ENCODE measurements at places on chromosomes 3 and 15.

DNA sequence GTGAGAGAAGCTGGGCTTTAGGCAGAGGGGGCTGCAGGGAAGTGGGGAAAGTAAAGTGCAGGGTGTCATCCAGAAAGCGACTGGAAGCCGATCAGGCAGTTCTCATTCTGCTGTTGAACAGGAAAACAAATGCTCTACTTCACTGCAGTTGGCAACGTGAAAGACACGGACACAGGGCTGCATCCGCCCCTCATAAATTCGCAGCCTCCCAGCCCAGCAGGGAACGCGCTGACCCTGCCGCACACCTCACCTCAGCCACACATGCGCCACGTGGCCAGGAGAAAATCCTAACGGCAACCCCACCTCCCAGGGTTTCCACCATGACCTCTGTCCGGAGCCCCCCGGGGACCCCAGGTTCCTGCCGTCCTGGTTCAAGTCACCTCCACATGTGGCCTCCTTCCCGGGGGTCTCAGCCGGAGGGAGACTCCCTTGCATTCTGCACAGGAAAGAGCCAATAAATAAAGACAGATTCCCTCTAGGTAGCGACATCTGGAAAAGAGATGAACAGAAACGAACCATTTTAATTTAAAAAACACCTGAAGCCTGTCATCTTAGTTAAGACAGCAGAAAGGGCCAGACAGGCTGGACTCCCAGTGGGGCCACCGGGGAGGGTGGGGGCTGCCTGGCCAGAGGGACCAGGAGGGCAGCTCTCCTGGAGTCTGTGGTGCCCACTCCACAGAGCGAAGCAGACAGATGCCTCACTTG, 118.7 kb downstream of the TMEM266 start:
- DNase-seq: peak; percentile 55

- DNase-seq: no peak
These were observed 558.0 kb downstream of the FOXP1 start for GRCh38 chr3:71025516-71025915.

GRCh38 chr15:88622605-88622975, 1.4 kb downstream of the AEN start:
- no peak for DNase-seq

- DNase-seq: no peak
These were observed 10.6 kb upstream of the SLC9C1 start for GRCh38 chr3:112304611-112305010.

DNA sequence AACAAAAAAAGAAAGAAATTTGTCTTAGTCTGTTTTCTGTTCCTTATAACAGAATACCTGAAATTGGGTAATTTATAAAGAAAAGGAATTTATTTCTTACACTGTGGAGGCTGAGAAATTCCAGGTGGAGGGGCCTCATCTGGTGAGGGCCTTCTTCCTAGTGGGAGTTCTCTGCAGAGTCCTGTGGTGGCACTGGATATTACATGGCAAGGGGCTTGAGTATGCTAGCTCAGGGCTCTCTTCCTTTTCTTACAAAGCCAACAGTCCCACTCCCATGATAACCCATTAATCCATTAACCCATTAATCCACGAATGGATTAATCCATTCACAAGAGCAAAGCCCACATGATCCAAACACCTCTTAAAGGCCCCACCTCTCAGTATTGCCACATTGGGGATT, 2.9 kb upstream of the SATB1 start:
- DNase-seq: no peak

GRCh38 chr15:62745621-62746225, 296.8 kb upstream of the TPM1 start:
- no peak for DNase-seq

DNA sequence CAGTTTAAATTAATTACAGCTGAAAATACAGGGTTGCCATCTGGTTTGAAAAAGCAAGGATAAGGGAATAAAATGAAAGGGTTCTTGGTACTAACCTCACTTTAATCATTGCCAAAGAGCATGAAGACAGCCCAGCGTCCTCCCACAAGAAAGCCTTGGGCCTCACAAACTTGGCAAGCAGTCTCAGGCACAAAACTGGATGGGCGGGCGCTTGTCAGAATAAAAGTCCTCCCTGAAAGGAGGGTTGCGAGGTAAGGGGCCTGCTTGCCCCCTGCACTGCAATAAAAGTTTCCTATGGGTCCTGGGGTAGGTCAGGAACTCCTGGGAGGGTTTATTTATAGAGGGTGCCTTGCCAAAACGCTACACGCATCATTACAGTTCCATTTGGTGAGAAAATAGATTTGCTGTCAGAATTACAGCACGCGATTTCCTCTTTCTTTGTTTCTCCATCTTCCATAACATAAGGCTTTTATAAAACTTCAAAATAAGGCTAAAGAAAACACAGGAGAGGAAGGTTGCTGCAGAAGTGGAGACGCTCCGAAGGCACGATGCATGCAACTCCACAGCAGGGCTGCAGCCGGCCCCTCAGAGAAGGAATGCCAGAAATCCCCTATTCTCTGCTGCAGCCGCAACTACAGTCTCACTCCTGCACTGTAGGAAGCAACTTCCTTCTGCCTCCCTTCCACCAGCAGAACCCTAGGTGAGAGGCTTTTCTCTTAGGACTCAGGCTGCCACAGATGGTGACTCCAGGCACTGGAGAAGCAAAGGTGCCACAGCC, 61.3 kb downstream of the VGLL4 start:
- DNase-seq: peak; percentile 93

- no peak for DNase-seq
These were observed 16.2 kb downstream of the MUC20 start for GRCh38 chr3:195736866-195737490.

- DNase-seq: no peak
These were observed 139.1 kb downstream of the TLE3 start for GRCh38 chr15:69958496-69959084.

- DNase-seq: no peak
These were observed 88.4 kb upstream of the TNFAIP8L3 start for GRCh38 chr15:51183076-51183475.

- DNase-seq: no peak
These were observed 127.6 kb upstream of the AZI2 start for GRCh38 chr3:28476194-28476593.

DNA sequence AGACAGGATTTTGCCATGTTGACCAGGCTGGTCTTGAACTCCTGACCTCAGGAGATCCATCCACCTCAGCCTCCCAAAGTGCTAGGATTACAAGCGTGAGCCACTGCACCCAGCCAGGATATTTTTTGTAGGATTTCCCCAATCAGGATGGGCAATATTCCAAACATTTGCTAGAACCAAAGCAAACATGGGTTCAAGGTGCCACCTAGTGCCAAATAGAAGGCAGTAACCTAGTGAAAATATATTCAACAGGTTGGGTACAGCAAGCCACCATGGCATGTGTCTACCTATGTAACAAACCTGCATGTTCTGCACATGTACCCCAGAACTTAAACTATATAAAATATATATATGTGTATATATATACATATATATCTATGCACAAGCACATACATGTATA, 185.9 kb upstream of the CADM2 start:
- DNase-seq: no peak

- DNase-seq: no peak
These were observed 162.9 kb downstream of the TIGIT start for GRCh38 chr3:114456742-114457141.

GRCh38 chr3:171350364-171350763, 109.8 kb downstream of the TNIK start:
- no peak for DNase-seq

GRCh38 chr3:23479615-23480328, 276.6 kb downstream of the UBE2E2 start:
- no peak for DNase-seq

- no peak for DNase-seq
These were observed 256.0 kb upstream of the ZPLD1 start for GRCh38 chr3:102178817-102179216.

DNA sequence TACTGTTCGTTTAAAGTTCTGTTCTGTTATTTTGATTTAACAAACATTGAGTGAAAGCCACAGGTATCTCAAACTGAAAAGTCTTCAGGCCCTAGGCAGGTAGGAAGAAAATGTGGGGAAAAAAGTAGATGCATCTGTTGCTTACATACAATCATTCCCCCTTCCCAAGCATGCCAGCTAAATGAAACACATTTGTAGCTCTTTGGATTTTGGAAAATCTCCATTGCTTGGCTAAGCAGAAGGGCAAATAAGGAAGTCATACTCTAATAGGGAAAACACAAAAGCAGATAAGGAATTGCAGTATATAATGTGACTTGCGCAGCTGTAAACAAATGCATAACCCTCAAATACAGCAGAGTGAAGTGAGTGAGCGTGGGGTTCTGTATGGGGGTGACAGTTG, 375.9 kb downstream of the FGF12 start:
- no peak for DNase-seq

GRCh38 chr3:146780251-146780650, 175.1 kb upstream of the PLSCR5 start:
- no peak for DNase-seq

DNA sequence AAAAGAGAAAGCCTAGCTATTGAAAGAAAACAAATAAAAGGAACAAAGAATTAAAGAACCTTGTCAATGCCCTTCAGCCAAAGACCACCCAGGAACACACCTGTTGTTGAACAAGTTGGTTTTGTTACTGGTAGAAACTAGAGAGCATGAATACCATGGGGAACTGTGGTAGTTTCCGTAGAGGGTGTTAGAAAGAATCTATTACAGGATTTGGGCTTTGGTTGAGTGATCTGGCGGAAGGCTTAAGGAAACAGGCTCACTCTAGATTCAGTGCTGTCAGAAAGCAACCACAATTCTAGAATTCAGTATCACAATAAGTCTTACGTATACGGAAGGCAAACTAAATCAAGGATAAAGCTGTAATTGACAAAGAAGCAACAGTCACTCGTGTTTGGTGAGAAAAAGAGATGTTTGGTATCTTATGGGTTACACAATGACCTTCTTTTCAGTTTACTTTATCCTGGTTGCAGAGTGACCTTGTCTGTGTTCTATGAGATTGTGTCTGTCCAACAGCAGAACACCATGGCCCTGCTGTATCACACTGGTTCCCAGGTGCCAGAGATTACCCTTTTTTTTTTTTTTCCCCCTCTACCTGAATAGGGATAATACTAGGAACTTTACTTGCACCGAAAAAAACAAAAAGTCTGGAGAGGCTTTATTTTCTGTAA, 265.9 kb downstream of the SHQ1 start:
- DNase-seq: no peak

GRCh38 chr15:68830141-68830785, 9.6 kb upstream of the ANP32A start:
- DNase-seq: no peak

DNA sequence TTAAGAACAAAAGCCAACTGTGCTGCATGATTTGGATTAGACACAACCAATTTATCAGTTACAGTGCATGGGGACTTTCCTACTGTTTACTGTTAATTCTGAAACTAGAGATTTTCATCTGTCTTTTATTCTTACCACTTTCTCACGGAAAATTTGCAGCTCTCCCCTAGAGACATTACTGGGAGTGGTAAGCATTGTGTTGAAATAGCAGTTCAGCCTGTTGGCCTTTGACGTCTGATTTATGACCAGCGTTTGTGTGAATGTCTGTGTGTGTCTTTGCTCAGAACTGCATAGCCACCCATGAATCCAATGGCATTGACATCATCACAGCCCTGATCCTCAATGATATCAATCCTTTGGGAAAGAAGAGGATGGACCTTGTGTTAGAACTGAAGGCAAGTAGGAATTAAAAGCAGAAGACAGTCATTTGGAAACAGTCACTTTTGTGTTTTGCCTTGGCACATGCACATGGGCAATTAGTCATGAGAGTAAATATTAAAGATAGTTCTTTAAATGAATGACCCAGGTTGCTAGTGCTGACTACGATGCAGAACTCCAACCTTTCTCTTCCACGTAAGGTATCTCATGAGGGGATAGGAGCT, 202.2 kb upstream of the BHLHE40 start:
- DNase-seq: no peak

DNA sequence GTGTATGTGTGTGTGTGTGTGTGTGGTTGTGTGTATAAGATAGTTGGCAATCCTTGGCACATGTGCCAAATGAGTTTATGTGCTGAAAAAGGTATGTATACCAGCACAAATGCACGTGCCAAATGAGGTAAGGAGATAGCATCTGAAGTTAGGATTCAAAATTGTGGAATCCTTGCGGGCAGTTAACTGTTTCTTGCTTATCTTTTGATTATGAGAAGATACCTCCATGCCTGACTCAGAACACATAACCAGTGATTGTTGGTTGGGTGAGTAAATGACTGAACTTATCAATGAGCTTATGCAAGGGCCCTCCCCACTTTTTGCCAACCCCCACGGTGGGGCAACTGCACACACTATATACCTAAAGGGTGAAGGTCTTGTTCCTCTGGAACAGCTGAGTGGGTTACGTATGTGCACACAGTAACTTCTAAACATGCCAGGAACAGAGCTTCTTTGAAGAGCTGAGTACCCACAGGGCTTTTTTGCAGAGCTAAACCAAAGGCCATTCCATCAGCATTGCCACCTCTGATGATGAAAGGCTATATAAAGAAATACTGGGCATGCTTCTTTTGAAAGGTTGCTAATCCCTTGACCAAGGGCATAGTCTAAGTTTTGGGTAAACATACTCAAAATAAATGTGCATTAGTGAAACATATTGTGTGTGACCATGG, 60.1 kb downstream of the MEIS2 start:
- DNase-seq: no peak

GRCh38 chr3:160698599-160699195, 21.7 kb downstream of the ARL14 start:
- DNase-seq: no peak

DNA sequence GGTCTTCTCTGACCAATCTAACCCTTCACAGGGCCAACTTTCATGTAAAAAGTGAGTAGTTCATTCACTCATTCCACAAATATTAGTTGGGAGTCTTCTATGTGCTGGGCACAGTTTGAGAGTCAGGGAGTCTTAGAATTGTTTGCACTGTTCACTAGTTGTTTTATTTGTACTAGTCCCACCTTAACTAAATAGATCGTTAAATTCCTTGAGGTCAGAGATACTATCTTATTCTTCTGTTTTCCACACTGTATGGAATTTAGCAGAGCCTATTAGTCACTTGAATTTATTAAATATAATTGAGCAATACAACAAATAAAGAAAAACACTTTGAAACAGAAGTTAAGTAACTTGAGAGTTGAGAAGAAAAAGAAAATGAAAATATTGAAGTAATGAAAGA, 40.8 kb upstream of the SPTSSB start:
- no peak for DNase-seq
